ENCODE measurements at places on chromosomes 7 and 10. TPM values are rescaled to one million over a fixed set of nuclear protein-coding genes. Genes with fewer than 3 reads are reported as not detected.

OR6V1 gene
- not detected for total RNA-seq

NRG3 gene
- total RNA-seq: not detected

BAG3 gene
- total RNA-seq: 20.9 TPM

RBM17 gene
- 162 TPM for total RNA-seq

PIK3AP1 gene
- 1.7 TPM for total RNA-seq

KNDC1 gene
- total RNA-seq: not detected

CNPY1 gene
- total RNA-seq: not detected

TMEM178B gene
- total RNA-seq: 0.05 TPM

UPK3B gene
- total RNA-seq: not detected
